ENCODE measurements at places on chromosomes 16 and 17.

- no peak for DNase-seq
Observed at GRCh38 chr17:57317079-57317478, 60.8 kb downstream of the MSI2 start.

- no peak for DNase-seq
Observed at GRCh38 chr17:77662833-77663232, 295.7 kb upstream of the TNRC6C start.

- no peak for DNase-seq
Observed at GRCh38 chr16:81070979-81071378, 6.1 kb downstream of the C16orf46 start.

DNA sequence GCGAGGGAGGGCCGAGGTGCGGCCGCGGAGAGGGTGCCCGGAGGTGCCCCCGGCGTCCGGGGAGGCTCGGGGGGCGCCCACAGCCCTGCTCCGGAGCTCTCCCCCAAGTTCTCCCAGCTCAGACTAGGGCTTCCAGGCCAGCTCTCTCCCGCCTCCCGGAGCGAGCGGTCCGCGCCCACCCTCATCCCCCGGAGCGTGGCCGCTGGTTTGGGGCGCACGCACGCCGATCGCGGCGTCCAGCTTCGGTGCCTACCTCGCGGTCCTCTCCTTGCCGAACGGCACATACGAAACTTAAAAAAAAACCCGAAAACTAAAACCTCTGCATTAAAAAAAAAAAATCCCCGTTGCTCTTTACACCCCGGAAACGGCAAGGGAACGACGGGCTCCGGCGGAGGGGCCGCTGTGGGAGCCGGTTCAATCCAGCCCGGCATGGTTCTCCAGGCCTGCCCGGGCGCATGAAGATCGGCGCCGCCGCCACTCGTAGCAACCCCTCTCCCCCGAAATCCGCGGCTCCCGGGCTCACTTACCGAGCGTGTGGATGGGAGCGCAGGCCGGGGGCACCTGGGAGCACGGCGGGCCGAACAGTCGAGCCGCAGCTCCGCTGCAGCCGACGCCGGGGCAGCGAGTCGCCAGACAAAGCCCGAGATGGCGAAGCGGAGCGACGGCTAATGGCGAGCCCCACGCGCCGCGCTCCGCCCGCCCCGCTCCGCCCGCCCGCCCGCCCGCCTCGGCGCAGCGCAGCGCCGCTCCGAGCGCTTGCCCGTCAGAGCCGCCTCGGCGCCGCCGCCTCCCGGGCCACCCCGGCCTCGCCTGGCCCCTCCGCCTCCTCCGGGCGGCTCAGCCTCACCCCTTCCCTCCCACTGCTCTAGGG is 973 bp upstream of the UBTF start:
- peak; percentile 24 for DNase-seq

DNA sequence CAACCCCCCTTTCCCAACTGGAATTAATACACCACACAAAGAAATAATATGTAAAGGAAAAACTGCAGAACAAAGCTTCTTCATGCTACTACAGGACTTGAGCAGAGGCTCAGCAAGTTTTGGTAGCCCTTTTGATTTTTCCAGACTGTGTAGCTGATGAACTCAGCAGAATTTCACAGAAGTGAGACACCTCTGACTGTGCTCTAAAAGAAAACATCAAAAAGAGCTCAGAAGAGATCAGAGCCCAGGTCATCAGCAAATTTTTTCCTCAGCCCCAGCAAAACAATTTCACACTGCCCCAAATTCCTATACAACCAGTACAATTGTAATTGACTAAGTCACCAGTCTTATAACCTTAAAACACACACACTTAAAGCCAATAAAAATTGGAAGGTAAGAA is 38.0 kb downstream of the TTC19 start:
- DNase-seq, result no peak

DNA sequence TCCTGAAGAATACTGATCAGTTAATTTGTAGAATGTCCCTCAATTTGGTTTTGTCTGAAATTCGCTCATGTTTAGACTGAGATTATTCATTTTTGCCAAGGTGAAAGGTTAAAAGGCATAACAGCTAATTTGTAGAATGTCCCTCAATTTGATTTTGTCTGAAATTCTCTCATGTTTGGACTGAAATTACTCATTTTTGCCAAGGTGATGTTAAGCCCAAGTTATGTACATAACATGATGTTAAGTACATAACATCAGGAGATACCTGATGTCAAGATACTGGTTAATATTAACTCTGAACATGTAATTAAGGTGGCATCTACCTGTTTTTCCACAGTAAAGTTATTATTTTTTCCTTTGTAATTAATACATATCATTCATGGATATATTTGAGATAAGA is 243.4 kb upstream of the PMFBP1 start:
- no peak for DNase-seq

DNA sequence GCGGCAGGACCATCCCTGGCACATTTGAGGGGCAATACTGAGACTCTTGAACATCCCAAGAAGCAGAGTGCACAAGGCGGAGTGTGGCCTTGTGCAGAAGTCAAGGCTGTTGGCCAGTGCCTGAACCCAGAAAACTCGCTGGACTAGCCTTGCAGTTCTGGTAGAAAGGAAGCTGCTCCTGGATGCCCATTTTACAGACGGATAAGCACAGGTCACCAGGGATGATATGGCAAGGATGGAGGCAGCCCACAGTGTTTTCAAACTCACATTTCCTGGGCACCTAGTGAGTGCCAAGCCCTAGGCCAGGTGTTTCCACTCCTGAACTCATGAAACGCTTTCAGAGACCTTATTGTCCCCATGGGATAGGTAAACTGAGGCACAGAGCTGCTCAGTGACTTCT is 1.7 kb upstream of the MAP2K3 start:
- no peak for DNase-seq

- no peak for DNase-seq
Observed at GRCh38 chr17:38711792-38712571, 6.9 kb downstream of the MLLT6 start.

DNA sequence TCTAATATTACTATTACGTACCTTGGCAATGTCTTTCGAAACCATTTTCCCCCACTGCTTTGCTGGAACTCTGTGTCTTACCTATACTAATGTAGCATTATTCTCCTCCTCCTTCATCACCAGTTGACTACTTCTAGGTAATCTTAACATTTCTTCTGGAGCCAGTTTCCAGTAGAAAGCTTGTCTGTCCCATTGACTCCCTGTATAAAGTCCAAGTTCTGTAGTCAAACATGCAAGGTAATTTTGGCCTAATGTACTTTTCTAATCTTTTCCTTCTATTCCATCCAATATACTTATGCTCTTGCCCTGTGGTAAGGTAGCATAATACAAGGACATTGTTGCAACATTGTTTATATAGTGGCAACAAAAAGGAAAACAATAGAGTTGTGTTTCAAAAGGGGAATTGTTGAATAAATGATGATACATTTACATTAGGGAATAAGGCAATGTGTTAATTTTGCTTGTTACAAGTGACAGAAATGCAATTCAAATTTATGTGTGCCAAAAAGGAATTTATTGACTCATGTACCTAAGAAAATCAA is 27.9 kb downstream of the OMG start:
- DNase-seq, result no peak

GRCh38 chr16:13165024-13165423 is 263.6 kb downstream of the SHISA9 start:
- no peak for DNase-seq

GRCh38 chr17:38798614-38799500 is 499 bp downstream of the PIP4K2B start:
- DNase-seq, result no peak

GRCh38 chr16:15606518-15607220 is 36.3 kb downstream of the MARF1 start:
- DNase-seq, result no peak

GRCh38 chr17:37107406-37108083 is 158.8 kb downstream of the AATF start:
- no peak for DNase-seq

GRCh38 chr17:79970576-79971068 is 65.0 kb downstream of the TBC1D16 start:
- no peak for DNase-seq

DNA sequence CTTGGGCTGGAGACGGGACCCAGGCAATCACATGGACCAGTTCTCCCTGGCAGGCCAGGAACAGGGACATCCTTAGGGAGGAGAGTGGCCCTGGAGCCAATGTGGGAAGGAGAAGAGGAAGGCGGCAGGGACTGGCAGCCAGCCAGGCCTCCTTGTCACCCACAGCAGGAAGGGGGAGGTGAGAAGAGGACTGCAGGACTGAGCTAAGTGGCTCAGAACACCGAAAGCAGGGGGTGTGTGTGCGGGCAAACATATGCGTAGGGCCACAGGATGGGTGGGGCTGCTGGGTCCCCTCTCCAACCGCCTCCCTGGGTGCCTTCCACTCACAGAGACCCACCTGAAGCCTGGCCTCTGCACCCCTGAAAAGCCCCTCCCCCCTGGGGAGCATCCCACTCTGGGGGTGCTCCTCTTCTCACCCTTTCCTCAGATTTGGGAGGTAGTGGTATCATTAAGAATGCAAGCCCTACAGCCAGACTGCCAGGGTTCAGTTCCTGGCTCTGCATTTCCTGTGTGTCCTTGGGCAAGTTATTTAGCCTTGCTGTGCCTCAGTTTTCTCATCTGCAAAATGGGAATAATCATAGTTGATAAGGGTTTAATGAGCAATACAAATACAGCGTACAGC is 8.1 kb downstream of the PNMT start:
- no peak for DNase-seq

DNA sequence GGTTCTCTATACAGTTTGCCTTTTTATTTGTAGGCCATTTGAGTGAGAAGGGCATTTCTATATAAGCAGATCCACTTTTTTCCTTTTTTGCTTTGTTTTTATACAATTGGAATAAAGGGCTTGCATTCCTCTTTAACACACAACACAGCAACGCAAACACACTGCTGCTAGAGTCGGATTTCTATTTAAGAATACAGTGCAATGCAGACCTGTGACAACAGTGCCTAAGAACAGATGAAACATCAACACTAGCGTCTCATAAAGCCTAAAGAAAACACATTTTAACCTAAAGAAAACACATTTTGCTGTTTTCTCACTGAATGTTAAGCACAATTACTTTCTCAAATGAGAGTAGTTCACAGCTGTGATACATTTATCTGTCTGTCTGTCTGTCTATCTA is 1141.1 kb downstream of the CDH11 start:
- no peak for DNase-seq

DNA sequence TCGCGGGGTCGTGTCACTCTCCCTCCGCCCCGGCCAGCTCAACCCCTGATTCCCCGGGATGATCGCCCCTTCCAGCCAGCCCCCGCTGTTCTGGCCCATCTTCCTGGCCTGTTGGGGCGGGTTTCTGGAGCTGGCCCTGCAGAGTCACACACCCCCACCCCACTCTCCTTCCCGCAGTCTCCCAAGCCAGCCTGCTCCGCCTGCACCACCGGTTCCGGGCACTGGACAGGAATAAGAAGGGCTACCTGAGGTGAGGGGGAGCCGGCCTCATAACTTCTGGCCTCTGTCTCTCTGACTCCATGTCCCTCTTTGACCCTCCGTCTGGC is 621 bp downstream of the CHP2 start:
- DNase-seq, result no peak

DNA sequence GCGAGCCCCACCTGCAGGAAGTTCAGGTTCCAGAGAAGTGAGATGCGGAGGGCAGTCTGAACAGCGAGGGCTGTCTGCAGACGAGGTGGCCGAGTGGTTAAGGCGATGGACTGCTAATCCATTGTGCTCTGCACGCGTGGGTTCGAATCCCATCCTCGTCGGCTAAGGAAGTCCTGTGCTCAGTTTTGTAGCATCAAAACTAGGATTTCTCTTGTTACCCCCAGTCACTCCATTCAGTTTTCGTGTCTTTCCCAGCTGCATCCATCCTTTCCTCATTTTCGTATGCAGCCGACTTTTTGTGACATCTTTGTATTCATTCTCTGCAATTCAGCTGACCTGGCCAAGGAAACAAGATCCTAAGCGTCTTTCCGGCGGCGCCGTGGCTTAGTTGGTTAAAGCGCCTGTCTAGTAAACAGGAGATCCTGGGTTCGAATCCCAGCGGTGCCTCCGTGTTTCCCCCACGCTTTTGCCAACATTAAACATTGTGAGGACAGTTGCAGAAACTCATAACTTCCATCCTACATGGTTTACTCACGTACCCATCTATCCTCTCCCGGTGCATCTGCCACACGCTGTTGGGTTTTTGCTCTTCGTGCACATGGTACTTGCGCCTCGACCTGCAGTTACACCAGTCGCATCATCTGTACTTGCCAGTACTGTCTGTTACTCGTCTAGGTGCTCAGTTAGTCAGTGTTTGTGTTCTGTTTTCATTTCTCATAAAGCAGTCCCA is 3.0 kb downstream of the BORCS6 start:
- peak; percentile 91 for DNase-seq

- DNase-seq, result no peak
Observed at GRCh38 chr17:81171941-81172340, 5.9 kb upstream of the AATK start.

DNA sequence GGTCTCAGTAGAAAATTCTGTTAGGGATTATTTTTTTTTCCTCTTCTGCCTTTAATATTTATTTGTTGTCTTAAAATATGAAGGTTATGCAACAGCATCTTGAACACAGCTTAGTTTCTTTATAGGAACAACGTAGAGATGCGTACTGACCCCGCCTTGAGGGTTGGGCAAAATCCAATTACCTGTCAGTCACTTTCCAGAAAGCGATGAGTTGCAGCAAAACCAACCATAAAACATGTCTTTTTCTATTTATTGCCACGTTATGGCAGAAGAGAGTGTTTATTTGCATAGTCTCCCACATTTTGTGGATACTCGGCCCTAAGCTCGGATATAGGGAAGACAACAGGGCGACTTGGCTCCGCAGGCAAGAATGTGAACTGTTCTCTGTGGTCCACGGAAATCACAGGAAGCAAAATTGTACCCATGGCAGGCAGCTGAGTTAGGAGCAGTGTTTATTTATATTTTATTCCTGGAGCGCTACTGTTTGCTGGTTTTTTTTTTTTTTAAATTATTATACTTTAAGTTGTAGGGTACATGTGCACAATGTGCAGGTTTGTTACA is 44.3 kb upstream of the CACNG5 start:
- no peak for DNase-seq

DNA sequence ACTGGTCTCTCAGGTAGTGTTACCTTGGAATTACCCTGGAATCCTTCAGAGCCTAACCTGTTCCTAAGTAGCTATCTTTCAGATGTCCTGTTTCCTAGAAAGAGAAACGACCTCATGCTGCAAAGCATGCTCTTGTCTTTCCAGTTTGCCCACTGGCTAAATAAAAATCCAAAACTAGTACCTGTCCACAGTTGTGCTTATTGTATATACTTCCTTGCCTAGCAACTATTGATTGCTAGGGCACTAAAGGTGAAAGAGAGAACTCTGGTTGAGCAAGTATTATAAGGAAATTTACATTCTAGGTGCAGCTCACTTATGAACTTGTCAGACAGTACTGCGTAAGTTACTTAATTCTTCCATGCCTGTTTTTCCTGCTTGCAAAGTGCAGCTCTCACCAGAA is 38.5 kb downstream of the LIG3 start:
- DNase-seq, result no peak

GRCh38 chr17:75639327-75639726 is 6.1 kb downstream of the SMIM5 start:
- DNase-seq, result no peak

- DNase-seq, result no peak
Observed at GRCh38 chr16:48197294-48197693, 41.5 kb upstream of the ABCC12 start.

GRCh38 chr17:80132906-80133625 is 13.9 kb downstream of the EIF4A3 start:
- no peak for DNase-seq

- no peak for DNase-seq
Observed at GRCh38 chr17:31148205-31148604, 53.4 kb downstream of the NF1 start.
